RPMI8226 (cell line): ENCODE measurements at places on chromosomes 5 and 9.
A peak's percentile ranks its signal among the peaks of the same experiment; 100 is the strongest.

DNA sequence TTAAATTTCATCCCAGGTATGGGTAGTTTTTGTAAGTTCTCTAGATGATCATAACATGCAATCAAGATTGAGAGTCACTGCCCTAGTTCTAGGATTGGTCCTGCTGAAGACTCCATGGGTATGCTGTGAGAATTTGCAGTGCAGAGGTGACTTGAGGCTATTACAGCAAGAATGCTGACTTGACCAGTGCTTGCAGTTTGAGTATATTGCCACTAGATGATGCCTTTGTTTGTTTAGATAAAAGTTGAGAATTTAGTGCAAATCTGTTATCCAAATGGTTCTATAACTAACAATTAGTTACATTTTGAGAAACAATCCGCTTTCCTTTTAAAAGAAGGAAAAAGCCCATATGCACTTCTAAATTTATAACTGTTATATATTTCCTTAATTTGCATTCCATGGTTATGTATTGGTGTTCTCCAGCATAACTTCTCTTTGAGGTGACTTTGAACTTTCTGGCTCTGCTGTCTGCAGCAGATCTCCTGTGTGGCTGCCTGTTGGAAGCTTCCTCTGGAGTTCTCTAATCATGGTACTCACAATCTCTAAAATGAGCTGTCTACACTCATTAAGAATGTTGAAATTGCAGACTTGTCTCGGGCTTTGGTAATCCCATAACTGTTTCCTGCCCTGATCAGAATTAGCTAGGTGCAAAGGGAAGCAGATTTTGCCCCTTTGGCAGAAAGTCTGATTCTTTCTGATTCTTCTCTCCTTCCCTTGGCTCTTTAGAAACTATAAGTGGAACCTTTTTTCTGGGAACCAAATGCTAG is 24.9 kb downstream of the MELK start:
- peak; percentile 33 for DNase-seq

DNA sequence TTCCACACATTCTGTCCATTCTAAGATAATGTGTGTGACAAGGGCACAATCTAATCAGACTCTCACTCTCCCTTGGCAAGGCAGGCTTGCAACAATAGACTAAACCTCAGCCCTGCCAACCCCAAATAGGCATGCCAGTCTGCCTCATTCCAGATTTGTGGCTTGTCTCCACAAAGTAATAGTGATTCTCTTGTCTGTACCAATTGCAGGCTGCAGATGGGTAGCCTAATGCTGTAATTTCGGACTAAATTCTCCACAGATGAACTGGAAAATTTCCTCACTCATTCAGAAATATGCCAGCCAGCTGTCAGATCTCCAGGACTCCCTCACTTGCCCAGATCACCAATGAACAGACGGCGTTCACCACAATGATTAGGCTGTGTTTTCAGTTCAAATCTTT is 413.6 kb downstream of the ELAVL2 start:
- DNase-seq, result no peak

DNA sequence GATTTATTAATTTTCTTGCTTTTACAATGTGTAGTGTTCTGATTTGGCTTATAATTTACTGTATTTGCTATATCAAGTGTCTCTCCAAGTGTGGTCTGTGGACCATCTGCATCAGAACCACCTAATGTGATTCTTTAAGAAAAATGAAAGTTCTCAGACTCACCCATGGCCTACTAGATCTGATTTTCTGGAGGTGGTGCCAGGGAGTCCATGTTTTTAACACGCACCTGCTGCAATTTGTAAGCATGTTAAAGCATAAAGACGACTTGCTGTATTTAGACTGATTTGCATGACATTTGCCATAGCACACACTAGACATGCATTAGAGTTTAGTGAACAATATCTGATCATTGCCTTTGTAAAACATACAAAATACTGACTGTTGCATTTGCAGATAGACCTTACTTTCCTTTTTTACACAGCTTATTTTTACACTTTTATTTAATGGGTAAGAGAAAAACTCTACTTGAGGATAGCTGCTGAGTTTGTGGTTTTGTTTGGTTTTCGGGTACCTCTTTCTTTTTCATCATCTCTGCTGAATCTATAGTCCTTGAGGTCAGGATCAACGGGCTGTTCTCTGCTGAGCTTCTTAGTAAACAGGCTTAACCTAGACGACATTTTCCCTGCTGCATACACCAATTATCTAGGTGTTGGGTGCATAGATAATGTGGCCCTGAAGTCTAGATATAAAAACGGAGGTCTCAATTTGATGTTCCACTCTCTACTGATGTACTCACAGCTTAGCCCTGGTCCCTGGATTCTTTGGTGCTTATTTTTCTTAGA is 138.0 kb upstream of the ZNF366 start:
- DNase-seq, result no peak

GRCh38 chr9:133821601-133822429 is 83.7 kb upstream of the SARDH start:
- no peak for DNase-seq

DNA sequence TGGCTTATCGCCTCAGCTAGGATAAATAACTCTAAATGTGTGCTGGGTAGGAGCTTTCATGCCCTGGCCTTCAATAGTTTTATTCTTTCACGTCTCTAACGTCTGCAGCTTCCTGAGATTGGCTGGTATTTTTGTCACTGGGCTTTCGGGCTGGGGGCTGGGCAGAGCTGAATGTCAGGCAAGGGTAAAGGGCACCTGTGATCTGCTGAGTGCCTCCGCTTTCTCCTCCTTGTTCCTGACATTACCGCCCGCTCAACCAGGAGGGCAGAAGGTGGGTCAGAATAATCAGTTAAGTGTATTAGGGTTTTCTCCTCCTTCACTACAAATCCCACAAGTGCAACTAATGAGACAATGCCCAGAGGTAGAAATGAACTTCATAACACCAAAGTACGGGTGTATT is 216.6 kb downstream of the TSSK1B start:
- DNase-seq, result peak; percentile 31

GRCh38 chr5:107322936-107323335 is 347.8 kb downstream of the EFNA5 start:
- no peak for DNase-seq

DNA sequence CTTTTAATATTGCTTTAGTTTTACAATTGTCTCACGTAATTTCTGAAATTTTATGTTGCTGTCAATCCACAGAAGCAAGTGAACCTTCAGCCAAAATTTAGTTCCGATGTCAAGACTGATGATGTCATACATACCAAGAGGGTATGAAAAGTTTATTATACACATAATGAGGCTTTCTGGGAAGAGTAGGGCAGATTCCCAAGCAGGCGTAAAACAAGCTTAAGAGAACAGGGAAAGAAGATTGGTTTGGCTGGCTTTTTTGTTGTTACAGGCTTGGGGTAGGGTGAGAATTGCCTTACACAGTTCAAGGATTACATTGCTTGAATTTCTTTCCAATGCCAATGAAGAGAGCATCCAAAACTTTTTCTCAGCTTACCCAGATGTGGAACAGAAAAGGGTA is 1962.9 kb upstream of the CDH6 start:
- DNase-seq, result no peak

DNA sequence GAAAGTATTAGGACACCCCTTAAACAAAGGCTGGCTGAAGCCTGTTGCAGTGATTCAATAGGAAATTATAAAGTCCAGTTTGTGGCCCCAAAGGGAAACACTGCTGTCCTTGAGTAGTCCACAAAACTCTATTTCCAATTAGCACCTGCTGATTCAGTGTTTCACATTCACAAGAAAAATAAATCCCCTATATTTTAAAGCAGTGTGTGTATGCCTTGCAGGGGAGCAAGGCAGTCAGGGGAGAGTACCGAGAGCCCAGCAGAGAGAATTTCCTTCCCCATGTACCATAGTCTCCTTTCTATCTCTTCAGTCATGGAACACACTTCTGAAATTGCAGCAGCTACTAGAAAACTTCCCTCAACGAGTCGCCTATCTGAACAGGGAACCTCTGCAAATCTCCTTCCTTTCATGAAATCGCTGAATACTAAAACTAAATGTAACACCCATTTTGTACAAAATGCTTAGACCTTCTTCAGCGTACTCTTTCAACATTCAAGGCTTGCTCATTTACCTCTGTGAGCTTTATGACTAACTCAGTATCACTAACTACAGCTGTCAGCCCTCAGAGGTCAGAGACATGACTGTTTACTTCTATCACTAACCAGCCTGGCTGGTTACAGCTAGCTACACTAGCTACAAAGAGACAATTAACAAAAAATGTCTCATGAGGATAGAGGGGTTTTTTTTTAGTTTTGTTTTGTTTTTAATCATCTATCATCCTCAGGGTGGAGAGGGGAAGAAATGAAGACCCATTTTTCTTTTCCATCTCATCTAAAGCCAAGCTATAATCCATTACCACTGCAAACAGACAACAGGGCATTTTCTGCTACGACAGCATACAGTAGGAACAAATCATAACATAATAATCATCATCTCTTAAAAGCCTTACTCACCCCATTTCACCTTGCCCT is 188.7 kb downstream of the EBF1 start:
- no peak for DNase-seq

GRCh38 chr5:98993512-98993911 is 64.7 kb upstream of the CHD1 start:
- DNase-seq, result no peak

GRCh38 chr5:139745800-139746690 is 49.6 kb upstream of the PSD2 start:
- DNase-seq, result peak; percentile 89

DNA sequence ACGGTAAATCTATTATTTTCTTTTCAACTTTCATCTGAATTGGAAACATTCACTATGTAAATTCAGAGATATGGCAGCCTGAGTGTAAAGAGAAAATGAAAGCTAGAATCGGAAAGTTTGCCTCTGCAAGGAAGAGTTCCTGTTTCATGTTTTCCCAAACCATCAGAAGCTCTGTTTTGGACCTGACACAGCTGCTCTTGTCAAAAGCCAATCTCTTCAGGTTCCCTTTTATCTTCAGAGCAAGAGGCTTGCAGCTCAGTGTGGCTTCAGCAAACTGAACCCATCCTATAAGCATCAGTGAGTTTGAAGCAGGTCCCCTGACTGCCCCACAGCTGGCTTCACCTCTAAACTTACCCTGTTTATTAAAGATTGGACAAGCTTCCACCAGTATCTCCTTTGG is 1099.7 kb downstream of the DTWD2 start:
- peak; percentile 50 for DNase-seq

- DNase-seq, result no peak
Measured at GRCh38 chr5:83467371-83468035, 4.0 kb upstream of the VCAN start.

DNA sequence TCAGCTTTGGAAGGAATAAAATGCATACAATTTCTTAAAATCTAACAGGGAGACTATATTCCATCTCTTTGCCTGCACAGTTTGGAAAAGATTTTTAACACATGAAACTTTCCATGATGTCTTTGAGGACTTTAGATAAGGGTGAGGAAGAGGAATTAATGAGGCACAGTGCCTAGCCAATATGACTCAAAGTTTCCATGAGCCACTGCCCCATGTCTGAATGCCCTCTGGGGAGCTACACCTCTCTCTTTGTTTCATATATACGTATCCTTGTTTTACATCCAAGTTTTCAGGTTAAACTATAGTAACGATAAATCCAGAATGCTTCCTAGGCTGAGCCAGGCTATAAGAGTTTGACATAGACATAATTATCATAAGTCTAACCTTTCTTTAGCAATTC is 349.3 kb upstream of the TLE4 start:
- no peak for DNase-seq

GRCh38 chr5:163401271-163401670 is 36.1 kb upstream of the CCNG1 start:
- no peak for DNase-seq

GRCh38 chr5:144697847-144698262 is 527.2 kb downstream of the KCTD16 start:
- DNase-seq, result no peak

GRCh38 chr5:132011622-132012343 is at the start of gene ACSL6:
ACSL6 (minus strand) TSS chr5:132011658; CDS start chr5:132011553, 105 bp downstream.
- DNase-seq, result no peak

GRCh38 chr5:118033686-118034338 is 954.5 kb downstream of the DTWD2 start:
- no peak for DNase-seq

GRCh38 chr5:113292462-113292861 is 142.3 kb downstream of the TSSK1B start:
- DNase-seq, result no peak

DNA sequence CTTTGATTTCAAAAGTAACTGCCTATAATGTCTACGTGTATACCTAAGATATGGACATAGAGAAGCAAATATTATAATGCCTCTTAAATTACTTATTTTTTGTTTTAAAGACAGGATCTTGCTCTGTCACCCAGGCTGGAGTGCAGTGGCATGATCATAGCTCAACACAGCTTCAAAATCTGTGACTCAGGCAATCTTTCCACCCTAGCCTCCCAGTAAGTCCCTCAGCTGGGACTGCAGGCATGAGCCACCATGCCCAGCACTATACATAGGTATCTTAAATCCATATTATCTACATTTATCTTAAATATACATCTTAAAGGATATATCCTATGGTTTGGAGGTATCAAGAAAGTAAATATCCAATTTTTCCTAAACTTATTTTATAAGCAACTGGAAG is 261.2 kb downstream of the ARL15 start:
- DNase-seq, result no peak

- peak; percentile 95 for DNase-seq
Measured at GRCh38 chr5:1134478-1134877, 22.6 kb upstream of the SLC12A7 start.

GRCh38 chr9:135921749-135922310 is 14.5 kb upstream of the CAMSAP1 start:
- DNase-seq, result no peak

DNA sequence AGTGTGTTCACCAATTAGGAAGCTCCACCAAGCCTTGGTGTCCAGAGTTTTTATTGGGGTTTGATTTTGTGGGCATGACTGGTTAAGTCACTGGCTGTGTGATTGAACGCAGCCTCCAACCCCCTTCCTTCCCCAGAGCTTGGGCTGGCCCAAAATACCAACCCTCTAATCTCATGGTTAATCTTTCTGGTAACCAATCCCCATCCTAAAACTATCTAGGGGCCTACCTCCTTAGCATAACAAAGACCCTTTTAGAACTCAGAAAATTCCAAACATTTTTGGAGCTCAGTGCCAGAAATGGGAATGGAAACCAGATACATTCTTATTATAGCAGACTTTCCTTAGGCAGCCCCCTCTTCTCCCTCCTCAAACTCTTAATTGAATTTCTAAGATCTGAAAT is 35.9 kb upstream of the HRH2 start:
- DNase-seq, result no peak

DNA sequence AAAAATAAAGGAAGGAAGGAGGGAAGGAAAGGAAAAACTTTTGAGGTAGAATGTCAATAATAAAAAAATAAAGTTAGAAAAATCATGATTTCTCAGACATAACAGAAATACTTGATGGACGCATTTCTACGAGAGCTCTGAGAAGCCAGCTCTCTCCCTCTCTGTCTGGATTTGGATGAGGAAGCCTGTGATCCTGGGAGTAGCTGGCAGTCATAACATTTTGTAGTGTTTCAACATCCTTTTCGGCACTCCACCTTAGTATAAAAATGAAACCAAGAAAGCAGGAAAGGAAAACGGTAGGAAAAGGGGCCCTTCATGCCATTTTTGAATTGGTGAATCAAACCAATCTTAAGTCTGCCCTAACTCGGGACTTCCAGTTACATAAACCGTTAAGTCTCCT is 321.3 kb downstream of the EPB41L4A start:
- DNase-seq, result no peak
